Cortex of kidney (tissue), 1 donor: ENCODE measurements at places on chromosomes 5 and 9.

DNA sequence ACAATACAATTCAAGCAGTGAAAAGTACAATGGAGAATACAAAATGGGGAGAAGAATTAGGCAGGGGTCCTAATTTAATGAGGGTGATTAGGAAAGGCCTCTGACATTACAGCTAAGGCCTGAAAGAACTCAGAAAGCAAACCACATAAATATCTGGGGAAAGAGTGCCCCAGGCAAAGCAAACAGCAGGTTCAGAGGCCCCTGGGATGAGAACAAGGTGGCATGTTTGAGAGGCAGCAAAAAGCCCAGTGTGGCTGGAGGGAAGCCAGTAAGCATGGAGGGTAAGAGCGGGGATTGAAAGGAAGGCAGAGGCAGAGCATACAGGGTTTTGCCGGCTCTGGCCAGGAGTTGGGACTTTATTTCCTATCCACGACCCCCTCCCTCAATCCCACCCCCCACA, 33.4 kb upstream of the VDAC1 start:
- DNase-seq: no peak

DNA sequence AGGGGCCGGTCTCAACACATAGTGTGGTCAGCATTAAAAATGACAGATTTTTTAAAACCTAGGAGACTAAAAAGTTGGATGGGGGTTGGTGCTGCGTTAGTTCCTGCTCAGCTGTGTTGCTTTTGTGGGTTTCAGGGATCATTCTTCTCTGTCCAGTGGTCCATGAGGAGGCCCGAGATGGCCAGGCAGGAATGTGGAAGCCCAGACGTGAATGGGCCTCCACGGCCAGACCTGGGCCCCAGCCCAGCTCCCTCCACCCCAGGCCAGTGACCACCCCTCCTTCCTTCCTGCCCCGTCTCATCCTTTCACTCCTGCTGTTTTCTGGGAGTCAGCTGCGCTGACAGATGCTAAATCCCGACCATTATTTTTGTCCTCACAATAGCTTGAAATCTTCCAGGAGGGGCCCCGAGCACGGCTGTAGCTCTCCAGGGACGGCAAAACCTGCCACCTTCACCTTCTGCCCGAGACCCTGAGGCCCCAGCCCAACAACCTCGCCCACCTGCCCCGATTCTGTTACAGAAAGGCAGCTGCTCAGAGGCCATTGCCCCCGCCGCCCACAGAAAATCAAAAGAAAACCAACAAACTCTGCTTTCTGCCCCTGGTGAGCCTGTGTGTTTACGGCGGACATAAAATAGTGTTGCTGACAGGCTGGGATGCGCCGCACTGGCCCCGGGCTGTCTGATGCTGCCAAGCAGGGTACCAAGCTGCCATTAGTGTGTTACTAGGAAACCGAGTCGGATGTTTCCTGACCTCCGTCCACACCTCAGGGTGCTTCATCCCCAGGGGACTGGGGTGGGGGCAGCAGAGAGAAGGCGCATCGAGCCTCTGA, 83.7 kb upstream of the SARDH start:
- DNase-seq: no peak

- DNase-seq: no peak
Observed at GRCh38 chr5:93156566-93156965, 424.5 kb downstream of the NR2F1-AS1 start.

DNA sequence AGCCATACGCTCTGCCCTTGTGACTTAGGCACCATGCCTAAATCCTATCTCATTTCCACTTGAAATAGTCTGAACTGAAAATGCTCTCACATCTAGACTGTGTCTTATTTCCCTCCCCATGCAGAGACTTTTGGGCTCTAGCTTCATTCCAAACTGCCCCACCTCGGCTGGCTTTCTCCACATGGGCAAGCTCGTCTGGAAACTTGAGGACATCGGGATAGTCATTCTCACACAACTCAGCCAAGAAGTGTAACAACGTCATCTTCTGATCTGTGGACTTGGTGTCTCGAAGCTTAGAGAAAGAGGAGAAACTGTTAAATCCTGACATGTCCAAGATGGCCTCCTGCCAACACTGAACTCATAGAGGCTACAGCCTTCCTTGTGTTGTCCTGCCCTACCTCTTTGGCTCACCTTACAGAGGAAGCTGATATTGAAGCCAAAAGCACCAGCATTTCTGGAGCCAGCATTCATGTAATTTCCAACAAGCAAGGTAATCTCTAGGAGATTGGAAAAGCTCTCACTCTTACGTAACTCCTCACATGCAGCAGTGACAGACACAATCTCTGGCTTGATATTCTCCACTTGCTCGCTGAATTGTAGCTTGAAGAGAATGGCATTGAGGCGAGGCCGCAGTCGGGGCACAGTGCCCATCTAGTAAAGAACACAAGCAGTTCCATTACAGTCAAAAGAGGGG, 39.6 kb downstream of the PCDHGC5 start:
- DNase-seq: no peak

- no peak for DNase-seq
Observed at GRCh38 chr5:95216136-95216955, 68.5 kb downstream of the MCTP1 start.

- no peak for DNase-seq
Observed at GRCh38 chr5:155978850-155979249, 348.1 kb upstream of the SGCD start.

DNA sequence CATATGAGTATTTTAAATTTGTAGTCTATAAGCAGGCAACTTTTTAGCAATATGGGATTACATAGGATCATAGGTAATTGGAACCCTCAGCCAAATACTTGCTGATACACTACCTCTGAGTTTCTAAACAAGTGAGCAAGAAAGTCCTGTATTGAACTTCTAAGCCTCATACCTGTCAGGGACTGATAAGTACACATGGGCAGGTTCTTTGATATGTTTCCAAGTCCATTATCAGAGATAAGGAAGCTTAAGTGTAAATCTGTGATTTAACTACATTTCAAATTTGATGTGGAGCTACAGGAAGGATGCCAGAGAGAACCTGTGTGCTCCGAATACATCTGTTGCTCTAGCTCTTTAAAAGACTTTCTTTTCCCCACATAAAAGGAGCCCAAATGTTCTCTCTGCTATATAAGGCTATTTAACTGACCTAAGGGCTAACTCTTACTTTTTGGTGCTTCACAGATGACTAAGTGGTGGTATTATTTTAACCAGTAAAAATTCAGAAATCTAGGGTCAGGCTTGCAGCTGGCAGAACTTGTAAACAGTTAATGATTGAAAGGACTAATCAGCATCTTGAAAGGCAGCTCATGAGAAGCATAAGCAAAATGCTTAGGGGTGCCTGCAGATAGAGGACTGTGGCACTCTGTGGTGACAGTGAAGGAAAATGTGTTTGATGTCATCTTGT, 228.6 kb downstream of the NR3C1 start:
- no peak for DNase-seq

GRCh38 chr5:52504584-52505240, 283.0 kb upstream of the ITGA1 start:
- DNase-seq: no peak

- DNase-seq: no peak
Observed at GRCh38 chr5:42854795-42855194, 43.1 kb upstream of the SELENOP start.

GRCh38 chr9:76351006-76351405, 43.2 kb downstream of the RFK start:
- DNase-seq: no peak

DNA sequence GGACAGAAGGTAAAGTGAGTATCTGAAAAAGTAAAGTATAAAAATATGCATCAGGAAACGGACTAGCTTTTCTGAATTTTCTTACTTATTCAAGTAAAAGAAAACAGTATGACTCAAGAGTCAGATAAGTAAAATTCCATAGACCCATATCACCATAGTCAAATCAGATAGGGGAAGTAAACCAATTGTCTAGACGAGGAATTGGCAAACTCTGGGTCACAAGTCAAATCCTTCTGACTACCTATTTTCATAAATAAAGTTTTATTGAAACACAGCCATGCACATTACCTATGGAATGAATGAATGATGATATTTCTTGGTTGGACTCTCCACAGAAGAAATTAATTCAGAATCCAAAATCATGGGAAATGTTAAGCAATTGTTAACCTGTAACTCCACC, 59.1 kb upstream of the TMC1 start:
- DNase-seq: no peak

- no peak for DNase-seq
Observed at GRCh38 chr5:92944337-92944736, 636.7 kb downstream of the NR2F1-AS1 start.

DNA sequence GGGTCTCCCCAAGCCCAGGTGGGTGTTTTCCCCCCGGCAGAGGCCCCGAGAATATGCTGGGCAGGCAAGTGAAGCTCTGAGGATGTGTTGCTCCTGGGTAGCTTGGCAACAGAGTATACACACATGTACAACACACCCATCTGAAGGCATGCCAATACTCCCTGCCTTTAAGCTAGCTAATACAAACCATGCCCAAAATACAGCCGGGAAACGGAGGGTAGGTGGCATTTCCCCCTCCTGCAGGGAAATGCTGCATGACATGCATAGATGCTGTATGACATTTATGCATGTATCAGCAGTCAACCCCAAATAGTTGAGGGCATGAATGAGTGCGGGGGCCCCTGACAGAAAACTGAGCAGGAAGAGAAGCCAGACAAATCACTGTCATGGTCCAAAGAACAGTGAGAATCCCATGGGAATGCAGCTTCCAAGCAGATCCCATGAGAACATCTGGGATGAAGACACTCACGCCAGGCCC, 614.1 kb downstream of the EBF1 start:
- DNase-seq: no peak

DNA sequence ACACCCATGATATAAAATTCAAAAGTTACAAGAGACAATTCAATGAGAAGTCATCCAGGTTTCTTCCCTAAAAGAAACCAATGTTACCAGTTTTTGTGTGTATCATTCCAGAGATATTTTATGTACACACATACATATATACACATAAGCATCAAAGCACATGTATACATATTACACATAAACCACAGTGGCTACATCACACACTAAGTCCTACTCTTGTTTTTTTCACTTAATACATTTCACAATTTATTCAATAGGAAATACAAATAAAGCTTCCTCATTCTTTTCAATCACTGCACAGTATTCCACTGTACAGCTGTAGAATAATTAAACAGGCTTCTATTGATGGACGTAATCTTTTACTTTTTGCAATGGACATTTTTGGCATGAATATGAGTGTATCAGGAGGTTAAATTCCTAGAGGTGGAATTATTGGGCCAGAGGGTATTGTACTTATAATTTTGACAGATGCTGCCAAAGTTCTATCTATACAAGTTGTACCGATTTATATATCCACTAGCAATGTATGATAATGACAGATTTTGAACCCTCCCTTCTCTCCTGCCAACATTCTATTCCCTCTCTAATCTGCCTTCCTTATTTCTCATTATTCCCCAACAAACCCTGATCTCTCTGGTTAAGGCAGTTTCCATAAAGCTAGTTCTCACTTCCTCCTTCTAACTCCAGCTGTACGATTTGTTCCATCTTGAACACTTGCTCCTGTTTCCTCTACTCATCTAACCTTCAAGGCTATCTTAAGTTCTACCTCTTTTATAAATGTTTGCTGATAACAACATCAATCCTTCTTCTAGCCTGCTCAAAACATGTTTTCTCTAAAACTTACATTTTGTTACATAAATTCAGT, 35.2 kb downstream of the MRPS27 start:
- DNase-seq: no peak

DNA sequence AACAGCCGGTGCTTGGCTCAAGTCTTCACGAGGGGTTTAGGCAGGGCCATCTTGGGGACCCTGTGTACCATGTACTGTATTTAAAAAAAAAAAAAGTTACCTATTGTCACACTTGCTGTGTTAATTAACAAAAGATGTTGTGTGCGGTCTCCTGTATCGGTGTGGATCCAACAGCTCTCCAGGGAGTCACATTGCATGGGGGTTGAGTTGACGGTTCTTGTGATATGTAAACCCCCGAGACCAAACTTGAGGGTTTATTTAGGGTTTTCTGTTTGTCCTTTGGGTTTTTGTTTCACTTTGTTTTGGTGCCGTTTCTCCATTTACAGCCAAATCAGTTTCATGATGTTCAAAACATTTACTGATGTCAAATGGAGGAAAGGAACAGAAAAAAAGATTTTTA, 22.2 kb downstream of the AMBP start:
- no peak for DNase-seq

GRCh38 chr9:97900738-97901565, 21.3 kb downstream of the TRMO start:
- no peak for DNase-seq

DNA sequence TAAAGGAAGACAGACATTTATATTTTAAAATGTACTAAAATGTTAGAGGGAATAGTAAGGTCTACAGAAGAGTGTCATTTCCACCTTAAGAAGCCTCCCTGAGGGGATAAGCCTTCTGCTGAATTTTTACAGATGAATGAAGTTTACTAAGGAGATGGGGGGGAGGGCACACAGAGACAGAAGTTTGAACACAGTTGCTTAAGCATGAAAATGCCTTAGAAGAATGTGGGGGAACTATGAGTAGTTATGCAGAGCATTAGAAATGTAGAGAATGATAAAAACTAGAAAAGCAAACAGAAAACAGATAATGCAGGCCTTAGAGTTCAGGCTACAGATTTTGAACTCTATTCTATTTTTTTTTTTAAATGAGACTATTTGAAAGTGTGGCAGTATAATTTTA, 232.2 kb upstream of the VLDLR start:
- DNase-seq: no peak

- no peak for DNase-seq
Observed at GRCh38 chr5:132263548-132264261, 6.2 kb downstream of the PDLIM4 start.

GRCh38 chr5:113166852-113167366, 190.3 kb downstream of the DCP2 start:
- DNase-seq: no peak

- DNase-seq: no peak
Observed at GRCh38 chr5:78610636-78611035, 37.9 kb downstream of the LHFPL2 start.

DNA sequence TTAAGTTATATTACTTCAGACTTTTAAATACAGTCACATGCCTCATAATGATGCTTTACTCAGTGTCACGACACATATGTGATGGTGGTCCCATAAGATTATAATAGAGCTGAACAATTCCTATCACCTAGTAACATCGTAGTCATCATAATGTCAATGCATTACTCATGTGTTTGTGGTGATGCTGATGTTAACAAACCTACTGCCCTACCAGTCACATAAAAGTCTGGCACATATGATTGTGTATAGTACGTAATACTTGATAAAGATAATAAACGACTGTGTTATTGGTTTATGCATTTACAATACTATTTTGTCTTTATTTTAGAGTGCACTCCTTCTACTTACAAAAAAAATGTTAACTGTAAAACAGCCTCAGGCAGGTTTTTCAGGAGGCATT, 103.7 kb downstream of the PAM start:
- DNase-seq: no peak

- DNase-seq: no peak
Observed at GRCh38 chr9:106482733-106483132, 380.2 kb upstream of the ZNF462 start.

- no peak for DNase-seq
Observed at GRCh38 chr5:59301727-59302126, 591.8 kb downstream of the PDE4D start.

GRCh38 chr5:79771387-79771786, 81.8 kb downstream of the CMYA5 start:
- no peak for DNase-seq
